ENCODE measurements at places on chromosomes 12 and 14.
A peak's percentile ranks its signal among the peaks of the same experiment; 100 is the strongest.

DNA sequence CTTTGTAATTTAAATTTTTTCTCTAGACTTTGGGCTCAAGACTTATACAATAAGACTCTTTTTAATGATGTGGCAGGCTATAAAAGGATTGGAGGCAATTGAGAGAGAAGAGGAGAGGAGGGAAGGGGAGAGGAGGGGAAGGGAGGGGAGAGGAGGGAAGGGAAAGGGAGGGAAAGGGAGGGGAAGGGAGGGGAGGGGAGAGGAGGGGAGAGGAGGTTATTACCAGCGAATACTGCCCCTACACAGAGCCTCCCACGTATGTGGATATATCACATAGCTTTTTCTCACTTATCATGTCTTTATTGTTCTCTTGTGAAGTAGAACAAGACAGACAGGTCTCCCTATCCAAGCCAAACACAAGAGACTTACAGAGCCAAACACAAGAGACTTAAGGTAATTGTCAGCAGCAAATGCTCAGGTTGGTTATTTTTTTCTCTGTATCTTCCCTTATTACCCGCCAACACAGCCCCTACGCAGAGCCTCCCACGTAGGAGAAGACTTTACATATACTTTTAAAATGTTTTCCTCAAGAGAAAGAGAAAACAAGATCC lies 63.1 kb downstream of the DRAM1 start:
- peaks cover 2% of the 10 kb centered on the region for H3K27me3 ChIP-seq
- H3K4me3 ChIP-seq: no peak overlapping the region
- H3K27ac ChIP-seq: no peak overlapping the region
- no peak for DNase-seq
- peaks cover 37% of the 10 kb centered on the region for H3K4me1 ChIP-seq

GRCh38 chr14:102320033-102320660 lies 601 bp downstream of the ZNF839 start:
- peak overlapping the region; percentile 91 for H3K4me3 ChIP-seq
- H3K4me1 ChIP-seq: peaks cover 43% of the 10 kb centered on the region

DNA sequence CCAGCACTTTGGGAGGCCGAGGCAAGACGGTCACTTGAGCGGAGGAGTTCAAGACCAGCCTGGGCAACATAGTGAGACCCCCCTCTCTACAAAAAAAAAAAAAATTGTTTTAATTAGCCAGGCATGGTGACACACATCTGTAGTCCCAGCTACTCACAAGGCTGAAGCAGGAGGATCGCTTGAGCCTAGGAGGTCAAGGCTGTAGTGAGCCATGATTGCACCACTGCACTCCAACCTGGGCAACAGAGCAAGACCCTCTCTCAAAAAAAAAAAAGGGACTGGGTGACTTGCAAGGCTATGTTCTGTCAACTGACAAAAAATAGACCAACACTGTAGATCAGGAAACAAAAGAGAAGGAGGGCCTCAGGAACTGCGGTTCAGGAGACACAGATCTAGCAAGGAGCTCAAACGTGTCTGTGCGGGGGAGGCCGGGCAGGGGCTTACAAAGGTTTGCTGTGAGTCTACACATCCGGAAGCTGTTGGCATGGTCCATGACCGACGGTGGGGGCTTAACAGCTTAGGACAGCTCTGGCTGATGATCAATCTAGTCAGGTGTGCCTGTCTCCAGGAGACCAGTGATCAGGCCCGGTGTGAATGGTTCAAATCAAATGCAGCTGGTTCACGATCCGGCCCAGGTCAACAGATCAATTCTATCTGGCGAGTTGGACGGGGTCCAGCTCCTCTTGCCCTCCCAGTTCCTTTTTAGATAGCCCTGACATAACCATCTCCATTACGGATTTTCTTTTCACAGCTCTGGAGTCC lies 31.7 kb upstream of the INF2 start:
- H3K36me3 ChIP-seq: peaks cover 3% of the 10 kb centered on the region
- H3K4me3 ChIP-seq: no peak overlapping the region
- no peak overlapping the region for H3K27ac ChIP-seq
- H3K4me1 ChIP-seq: peaks cover 2% of the 10 kb centered on the region
- peaks cover 12% of the 10 kb centered on the region for H3K27me3 ChIP-seq

- no peaks in the 10 kb centered on the region for H3K4me1 ChIP-seq
- H3K27me3 ChIP-seq: no peaks in the 10 kb centered on the region
- DNase-seq: no peak
- H3K4me3 ChIP-seq: no peak overlapping the region
- no peaks in the 10 kb centered on the region for H3K36me3 ChIP-seq
Observed at GRCh38 chr12:80412343-80412953, 31.6 kb upstream of the PTPRQ start.

- peaks cover 1% of the 10 kb centered on the region for H3K4me1 ChIP-seq
- peaks cover 22% of the 10 kb centered on the region for H3K36me3 ChIP-seq
- no peak overlapping the region for H3K4me3 ChIP-seq
- H3K27ac ChIP-seq: no peak overlapping the region
- H3K27me3 ChIP-seq: no peaks in the 10 kb centered on the region
Observed at GRCh38 chr14:105456736-105457617, 17.6 kb upstream of the CRIP2 start.

GRCh38 chr12:121872546-121873215 lies 14.0 kb upstream of the HPD start:
- no peaks in the 10 kb centered on the region for H3K27me3 ChIP-seq
- DNase-seq: no peak
- no peak overlapping the region for H3K4me3 ChIP-seq
- H3K36me3 ChIP-seq: no peaks in the 10 kb centered on the region

DNA sequence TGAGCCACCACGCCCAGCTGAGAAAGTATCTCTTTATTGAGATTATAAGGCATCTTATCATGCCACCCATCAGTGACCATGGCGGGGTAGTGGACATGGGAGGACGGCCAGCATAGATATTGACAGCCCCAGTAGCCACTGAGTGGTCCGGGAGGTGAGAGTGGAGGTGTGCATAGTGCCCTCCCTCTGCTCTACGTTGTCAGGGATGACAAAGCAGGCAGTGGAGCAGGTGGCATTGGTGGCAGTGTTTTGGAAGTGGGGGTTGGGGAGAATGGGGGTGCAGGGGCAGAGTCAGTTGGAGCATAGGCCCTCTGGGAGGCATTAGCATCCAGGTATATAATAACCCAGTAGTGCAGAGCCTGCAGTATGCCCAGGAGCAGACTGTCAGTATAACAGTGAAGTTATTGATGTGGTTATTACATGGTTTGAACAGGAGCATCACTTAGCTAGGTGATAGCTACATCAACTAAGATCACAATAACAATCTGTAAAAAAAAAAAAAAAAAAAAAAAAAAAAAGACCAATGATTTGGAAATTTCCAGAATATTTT lies 41.1 kb downstream of the GNG2 start:
- no peak overlapping the region for H3K27ac ChIP-seq
- peaks cover 84% of the 10 kb centered on the region for H3K36me3 ChIP-seq
- H3K4me1 ChIP-seq: peaks cover 13% of the 10 kb centered on the region
- no peak overlapping the region for H3K4me3 ChIP-seq
- no peaks in the 10 kb centered on the region for H3K27me3 ChIP-seq
- DNase-seq: no peak

GRCh38 chr12:79274501-79275064 lies 410.0 kb downstream of the SYT1 start:
- H3K27ac ChIP-seq: no peak overlapping the region
- DNase-seq: no peak
- no peaks in the 10 kb centered on the region for H3K4me1 ChIP-seq
- no peaks in the 10 kb centered on the region for H3K27me3 ChIP-seq
- no peaks in the 10 kb centered on the region for H3K36me3 ChIP-seq

GRCh38 chr14:64158608-64159007 lies 135.6 kb downstream of the ESR2 start:
- DNase-seq: no peak
- no peak overlapping the region for H3K27ac ChIP-seq
- no peaks in the 10 kb centered on the region for H3K27me3 ChIP-seq
- H3K4me3 ChIP-seq: no peak overlapping the region
- H3K36me3 ChIP-seq: peaks cover 4% of the 10 kb centered on the region

GRCh38 chr12:116432314-116432750 lies 126.8 kb upstream of the MAP1LC3B2 start:
- no peaks in the 10 kb centered on the region for H3K4me1 ChIP-seq
- DNase-seq: no peak
- no peak overlapping the region for H3K4me3 ChIP-seq
- no peak overlapping the region for H3K27ac ChIP-seq

DNA sequence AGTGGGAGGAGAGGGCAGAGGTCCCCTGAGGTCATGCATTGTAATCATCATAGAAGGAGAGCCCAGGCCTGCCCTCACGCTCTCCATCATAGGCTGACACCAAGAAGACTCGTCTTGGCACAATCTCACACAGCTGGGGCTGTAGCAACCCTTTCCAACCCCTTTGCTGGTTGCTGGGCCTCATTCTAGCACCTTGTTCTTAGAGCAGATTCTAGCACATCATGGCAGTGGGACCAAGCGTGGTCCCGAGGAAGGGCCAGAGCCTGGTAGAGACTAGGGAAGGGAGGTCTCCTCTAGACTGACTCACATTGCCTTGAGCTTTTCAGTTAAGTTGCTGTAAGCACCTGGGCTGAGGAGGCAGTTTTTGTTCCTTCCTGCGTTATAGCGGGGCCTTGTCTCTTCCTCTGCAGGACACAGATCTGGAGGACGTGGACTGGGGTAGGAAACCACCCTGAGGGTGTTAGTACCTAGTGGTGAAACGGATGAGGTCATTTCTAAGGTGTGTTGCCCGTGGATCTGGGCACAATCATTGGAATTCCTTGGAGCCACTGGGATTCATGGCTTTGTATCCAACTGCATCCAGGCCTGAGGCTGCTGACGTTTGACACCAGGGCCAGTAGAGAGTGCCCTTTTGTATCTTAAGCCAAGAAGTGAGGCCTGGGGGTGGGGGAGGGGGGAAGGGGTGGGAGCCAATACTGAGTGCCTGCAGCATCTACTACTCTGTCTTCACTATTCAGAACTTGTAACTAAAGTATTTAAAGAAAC lies 19.9 kb downstream of the RPS6KL1 start:
- no peak overlapping the region for H3K27ac ChIP-seq
- no peaks in the 10 kb centered on the region for H3K4me1 ChIP-seq
- DNase-seq: no peak
- H3K36me3 ChIP-seq: peaks cover 60% of the 10 kb centered on the region

DNA sequence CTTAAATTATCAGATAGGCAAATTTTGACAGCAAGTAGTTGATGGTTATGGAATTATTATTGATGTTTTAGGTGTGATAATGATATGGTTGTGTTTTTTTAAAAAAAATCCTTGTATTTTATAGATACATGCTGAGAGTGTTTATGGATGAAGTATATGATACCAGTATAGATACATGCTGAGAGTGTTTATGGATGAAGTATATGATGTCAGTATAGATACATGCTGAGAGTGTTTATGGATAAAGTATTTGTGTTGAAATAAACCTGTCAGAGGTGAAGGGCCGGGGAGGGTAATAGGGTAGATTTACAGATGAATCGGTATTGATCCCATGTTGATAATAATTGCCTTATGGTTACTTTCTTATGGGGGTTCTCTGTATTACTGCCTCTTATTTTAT lies 6.0 kb upstream of the RFX4 start:
- H3K4me3 ChIP-seq: no peak overlapping the region
- DNase-seq: no peak
- H3K4me1 ChIP-seq: no peaks in the 10 kb centered on the region
- no peak overlapping the region for H3K27ac ChIP-seq

DNA sequence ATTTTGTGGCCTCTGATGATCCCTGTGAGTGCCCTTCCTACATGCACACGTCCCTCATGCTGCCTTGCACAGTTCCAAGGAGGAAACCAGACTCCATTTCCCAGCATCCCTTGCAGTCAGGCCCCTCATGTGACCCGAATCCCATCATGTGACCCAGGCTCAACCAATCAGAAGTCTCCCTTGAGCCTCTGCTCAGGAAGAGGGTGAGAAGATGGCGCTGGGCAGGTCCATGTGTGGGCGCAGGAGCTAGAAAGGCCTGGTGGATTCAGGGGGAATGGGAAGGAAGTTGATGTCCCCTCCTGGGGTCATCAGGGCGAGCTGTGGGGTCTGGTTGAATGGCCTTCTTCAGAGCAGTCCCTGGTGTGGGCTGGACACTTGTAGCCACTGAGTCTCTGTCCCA lies 240.5 kb downstream of the ADGRD1 start:
- no peak overlapping the region for H3K4me3 ChIP-seq
- no peak overlapping the region for H3K27ac ChIP-seq
- H3K27me3 ChIP-seq: no peaks in the 10 kb centered on the region
- DNase-seq: no peak
- H3K4me1 ChIP-seq: no peaks in the 10 kb centered on the region

GRCh38 chr12:59823567-59823966 lies 227.7 kb downstream of the SLC16A7 start:
- peaks cover 2% of the 10 kb centered on the region for H3K27me3 ChIP-seq
- H3K4me3 ChIP-seq: no peak overlapping the region
- peaks cover 3% of the 10 kb centered on the region for H3K4me1 ChIP-seq
- no peak for DNase-seq

DNA sequence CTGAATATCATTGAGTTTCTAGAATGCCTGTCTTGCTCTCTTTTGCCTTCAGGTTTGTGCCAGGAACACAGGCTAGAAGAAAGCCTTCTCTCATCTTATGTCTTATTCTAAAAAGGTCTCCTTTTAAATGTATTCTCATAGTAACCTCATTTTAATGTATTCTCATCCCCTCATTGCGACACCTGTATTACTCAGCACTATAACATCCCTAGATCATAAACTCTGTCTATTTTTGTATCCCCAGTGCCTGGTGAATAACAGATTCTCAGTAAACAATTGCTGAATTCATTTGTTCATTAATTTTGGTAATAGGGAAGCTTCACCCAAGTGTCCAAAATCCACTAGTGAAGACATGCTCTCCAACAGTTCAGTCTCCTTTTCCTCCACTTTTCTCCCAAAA lies 8.8 kb upstream of the LRRK2 start:
- DNase-seq: no peak
- no peaks in the 10 kb centered on the region for H3K36me3 ChIP-seq
- no peak overlapping the region for H3K27ac ChIP-seq

GRCh38 chr14:21647380-21647779 lies 6.3 kb upstream of the OR4E2 start:
- H3K27ac ChIP-seq: no peak overlapping the region
- DNase-seq: no peak
- peaks cover 6% of the 10 kb centered on the region for H3K27me3 ChIP-seq

- no peak overlapping the region for H3K27ac ChIP-seq
- H3K27me3 ChIP-seq: no peaks in the 10 kb centered on the region
- H3K4me1 ChIP-seq: peaks cover 17% of the 10 kb centered on the region
- no peak overlapping the region for H3K4me3 ChIP-seq
- peaks cover 34% of the 10 kb centered on the region for H3K36me3 ChIP-seq
Observed at GRCh38 chr14:51924600-51924999, 64.2 kb downstream of the GNG2 start.

DNA sequence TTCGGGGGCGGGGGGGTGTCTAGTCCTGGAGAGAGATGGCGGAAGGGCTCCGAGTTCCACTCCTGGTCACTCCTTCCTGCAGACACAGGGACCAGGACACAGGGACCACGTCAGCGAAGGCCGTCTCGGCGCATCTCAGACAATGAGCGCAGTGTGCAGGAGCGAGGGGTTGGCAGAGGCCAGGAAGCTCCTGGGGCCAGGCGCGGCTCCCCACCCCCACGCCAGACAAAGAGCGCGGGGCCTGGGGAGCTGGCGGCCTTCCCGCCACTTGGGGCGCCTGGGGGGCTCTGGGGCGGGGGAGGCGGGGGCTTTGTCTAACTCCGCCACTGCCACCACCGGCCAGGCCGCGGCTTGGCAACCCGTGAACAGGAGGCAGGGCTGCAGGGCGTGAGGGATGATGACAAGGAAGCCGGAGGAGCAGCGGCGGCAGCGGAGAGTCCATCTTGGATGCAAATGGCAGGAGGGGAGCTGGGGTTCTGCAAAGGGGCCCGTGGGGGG lies 2.2 kb downstream of the CDK2AP1 start:
- peak overlapping the region; percentile 88 for H3K4me3 ChIP-seq
- peaks cover 18% of the 10 kb centered on the region for H3K4me1 ChIP-seq

GRCh38 chr12:47863467-47863866 lies 41.3 kb downstream of the VDR start:
- H3K4me1 ChIP-seq: peaks cover 82% of the 10 kb centered on the region
- peaks cover 97% of the 10 kb centered on the region for H3K36me3 ChIP-seq
- H3K4me3 ChIP-seq: no peak overlapping the region
- DNase-seq: no peak
- peak overlapping the region; percentile 99 for H3K27ac ChIP-seq
